SK-N-MC (cell line): ENCODE measurements at places on chromosomes 2 and 18.
A peak's percentile ranks its signal among the peaks of the same experiment; 100 is the strongest.

- DNase-seq: no peak
Observed at GRCh38 chr18:80172056-80172455, 63.0 kb downstream of the ADNP2 start.

DNA sequence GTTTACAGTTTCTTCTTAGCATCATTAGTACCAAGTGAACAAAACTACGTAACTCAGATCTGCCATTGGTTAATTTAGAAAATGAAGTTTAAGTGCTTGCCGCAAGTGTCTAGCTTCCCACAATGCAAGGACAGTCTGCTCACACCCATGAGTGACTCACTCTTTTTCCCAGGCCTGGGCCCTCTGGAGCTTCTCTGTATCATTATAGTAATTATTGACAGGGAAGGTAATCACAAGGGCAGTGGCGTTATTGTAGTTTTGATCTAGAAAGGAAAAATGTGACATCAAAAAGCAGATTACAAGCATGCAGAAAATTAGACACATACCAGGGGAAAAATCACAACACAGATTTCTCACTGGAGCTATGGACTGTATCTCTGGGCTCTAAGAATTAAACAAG is 38.5 kb downstream of the NPC1 start:
- DNase-seq: no peak

DNA sequence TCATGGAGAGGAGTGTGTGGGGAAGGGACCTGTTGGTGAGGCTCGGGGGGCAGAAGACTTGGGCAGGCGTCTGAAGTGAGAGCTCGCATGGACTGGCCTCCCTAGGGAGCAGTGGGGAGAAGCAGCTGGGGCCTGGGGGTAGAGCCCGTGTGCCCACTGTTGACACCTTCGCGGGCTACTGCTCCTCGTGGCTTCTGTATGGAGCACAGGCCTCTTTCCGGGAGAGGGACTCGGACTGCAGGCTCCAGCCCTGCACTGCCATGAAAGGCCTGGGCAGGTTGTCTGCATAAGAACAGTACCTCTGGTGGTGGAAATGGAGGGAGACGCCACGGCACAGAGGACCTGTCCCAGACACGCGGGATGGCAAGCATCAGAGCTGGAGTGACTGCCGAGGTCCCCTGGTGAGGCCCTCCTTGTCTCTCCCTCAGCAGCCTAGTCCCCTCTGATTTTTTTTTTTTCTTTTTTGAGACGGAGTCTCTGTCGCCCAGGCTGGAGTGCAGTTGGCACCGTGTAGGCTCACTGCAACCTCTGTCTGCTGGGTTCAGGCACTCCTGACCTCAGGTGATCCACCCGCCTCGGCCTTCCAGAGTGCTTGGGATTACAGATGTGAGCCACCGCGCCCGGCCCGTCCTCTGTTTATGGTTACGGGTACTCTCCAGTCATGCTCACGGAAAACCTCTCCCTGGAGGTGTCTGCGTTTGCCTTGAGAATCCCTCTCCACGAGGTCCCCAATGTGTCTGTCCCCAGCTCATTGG is 44.7 kb upstream of the PTMA start:
- DNase-seq: no peak

DNA sequence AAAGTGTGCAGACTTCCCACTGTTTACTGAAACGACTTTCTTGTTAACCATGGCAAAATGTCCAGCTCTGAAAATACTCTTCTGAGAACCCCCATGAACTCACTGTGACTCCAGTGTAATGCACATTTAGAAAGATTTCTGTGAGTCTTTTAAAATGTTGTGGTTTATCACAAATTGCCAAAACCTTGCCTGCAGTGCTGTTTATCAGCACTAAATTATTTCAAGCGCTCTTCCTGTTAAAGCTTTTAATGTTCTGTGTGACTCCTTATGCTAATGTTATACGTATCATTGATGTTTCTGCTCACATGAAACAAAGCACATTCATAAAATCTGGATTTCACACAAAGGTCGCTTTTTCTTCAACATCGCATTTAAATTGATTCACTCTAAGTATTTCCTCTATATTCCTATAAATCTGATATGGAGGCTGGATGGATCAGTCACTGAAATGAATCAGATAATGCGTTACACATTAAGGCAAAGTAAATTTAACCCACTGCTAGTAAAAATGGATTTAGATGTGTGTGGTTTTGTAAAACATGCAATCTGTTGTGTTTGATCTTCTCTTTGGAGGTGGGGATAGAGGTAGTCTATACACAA is 521.2 kb downstream of the NYAP2 start:
- peak; percentile 70 for DNase-seq

DNA sequence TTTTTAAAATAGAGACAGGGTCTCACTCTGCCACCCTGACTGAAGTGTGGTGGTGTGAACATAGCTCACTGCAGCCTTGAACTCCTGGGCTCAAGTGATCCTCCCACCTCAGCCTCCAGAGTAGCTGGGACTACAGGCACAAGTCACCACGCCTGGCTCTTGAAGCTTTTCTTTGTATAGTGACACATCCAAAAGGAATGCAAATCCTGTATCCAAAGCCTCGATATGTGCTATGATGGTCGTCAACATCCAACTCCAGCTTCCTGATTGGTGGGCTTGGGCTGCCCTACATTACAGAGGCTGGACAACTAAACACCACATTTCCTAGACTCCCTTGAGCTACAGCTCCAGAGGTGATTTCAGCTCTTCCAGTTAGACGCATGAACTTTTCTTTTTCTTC is 101.7 kb upstream of the PGAP1 start:
- no peak for DNase-seq

DNA sequence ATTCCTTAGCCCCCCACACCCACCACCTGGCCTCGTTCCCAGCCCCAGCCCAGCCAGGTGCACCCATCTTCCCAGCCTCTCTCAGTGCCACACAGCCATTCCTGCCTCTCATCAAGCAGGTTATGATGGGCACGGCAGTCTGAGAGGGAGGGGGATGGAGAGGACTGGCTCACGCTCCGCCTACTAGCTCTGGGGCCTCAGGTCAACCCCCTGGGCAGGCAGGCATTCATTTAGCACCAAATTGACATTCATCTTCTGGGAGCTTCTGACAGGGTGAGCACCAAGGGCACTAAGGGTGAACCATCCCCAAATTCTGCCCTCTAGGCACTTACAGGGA is 66.2 kb upstream of the FOSL2 start:
- DNase-seq: no peak

DNA sequence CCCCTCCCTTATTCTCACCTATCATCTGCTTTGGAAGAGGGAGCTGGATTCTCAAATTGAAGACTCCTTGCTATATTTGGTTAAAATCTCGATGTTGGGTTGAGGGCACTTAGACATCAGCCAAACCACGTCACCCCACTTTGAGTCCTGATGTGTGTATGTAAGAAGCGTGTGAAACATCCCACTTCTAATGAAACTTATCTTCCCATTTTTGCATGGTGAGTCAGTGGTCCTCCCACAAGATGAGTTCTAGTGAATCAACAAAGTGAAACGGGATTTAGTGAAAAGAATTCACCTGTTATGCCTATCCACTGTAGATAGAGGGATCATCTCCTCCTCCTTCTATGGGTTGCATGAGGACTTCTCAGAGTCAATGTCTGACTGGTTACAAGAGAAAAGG is 51.4 kb upstream of the SPRED2 start:
- DNase-seq: no peak

DNA sequence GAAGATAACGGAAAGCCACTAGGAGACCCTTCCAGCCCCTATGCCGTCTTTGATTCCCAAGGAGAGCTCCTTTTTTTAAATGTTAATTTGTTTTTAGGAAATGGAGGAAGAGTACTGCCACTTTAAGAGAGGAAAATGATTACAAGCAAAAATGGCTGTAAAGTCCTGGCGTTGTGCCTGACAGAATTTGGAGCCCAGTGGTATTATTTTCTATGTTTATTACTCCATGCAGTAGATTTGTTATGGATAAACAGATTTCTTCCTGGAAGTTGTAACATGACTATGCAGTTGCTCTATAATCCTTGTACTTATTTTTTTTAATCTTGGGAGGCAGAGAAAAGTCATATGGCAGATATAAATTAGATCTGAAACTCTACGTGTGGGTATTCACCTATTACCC is 141.3 kb downstream of the GBX2 start:
- no peak for DNase-seq

DNA sequence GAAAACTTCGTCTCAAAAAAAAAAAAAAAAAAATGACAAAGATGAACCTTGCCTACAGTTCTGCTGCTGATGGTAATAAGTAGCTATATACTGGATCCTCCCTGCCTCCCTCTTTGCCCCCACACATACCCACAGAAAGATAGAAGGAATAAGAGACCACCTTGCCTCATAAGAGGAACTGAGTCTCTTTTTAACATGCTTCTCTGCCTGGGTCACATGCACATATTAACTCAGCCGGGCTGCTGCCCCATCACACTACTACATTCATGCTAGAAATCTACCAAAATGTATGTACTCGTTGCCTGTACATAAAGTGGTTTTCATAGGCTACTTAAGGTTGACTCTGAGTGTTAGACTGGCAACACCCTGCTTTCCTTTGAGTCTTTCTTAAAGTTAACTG is 78.9 kb upstream of the B3GNT2 start:
- no peak for DNase-seq

DNA sequence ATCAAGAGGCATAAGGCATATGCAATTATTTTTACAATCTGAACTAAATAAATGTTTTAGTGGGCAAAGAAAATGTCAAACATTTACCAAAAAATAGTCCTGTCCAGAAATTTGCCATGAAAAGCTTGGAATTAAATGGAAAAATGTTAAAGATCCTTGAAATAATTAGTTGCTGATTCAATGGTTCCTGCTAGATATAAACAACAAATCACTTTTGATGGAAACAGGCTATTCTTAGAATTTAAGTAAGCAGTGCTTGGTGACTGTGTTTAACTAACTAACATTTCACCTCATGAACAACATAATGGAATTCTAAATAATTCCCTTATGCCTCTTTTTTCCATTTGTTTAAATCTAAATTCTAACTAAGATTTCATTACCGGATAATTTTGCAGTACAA is 3.9 kb downstream of the RND3 start:
- no peak for DNase-seq

GRCh38 chr2:191009541-191010374 is 4.2 kb downstream of the STAT1 start:
- no peak for DNase-seq

- DNase-seq: no peak
Observed at GRCh38 chr18:42909095-42909494, 206.4 kb downstream of the RIT2 start.

- DNase-seq: no peak
Observed at GRCh38 chr2:134493797-134494196, 225.0 kb downstream of the TMEM163 start.

- DNase-seq: no peak
Observed at GRCh38 chr2:46335391-46336282, 38.4 kb downstream of the EPAS1 start.

- DNase-seq: no peak
Observed at GRCh38 chr2:187586011-187586641, 31.9 kb upstream of the TFPI start.

DNA sequence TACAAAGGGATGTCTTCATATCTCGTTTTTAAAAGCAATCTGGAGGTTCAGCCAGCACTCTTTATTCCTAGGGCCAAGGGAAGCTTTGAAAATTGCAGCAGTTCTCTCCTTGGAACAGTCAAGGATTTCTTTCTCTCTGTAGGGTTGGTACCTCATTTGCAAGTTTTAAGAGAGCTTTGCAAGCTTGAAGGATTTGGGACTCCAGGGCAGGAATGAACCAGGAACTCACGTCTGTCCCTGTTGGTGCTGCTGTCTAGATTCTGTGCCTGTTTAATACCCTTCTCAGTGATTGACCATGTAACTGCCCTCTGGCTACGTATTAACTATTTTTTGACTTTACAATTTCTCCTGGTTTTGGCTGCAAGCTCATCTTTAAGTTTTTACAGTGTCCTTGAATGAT is 262.5 kb upstream of the ST6GAL2 start:
- no peak for DNase-seq

GRCh38 chr18:66674286-66674685 is 70.4 kb upstream of the CDH19 start:
- DNase-seq: no peak

DNA sequence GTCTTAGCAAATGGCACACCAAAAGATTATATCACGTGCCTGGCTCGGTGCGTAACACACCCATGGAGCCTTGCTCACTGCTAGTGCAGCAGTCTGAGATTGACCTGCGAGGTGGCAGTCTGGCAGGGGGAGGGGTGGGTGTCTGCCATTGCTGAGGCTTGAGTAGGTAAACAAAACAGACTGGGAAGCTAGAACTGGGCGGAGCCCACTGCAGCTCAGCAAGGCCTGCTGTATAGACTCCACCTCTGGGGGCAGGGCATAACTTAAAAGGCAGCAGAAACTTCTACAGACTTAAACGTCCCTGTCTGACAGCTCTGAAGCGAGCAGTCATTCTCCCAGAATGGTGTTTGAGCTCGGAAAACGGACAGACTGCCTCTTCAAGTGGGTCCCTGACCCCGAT is 55.9 kb upstream of the FSHR start:
- no peak for DNase-seq

GRCh38 chr2:54523324-54523959 is 67.3 kb downstream of the SPTBN1 start:
- DNase-seq: no peak

DNA sequence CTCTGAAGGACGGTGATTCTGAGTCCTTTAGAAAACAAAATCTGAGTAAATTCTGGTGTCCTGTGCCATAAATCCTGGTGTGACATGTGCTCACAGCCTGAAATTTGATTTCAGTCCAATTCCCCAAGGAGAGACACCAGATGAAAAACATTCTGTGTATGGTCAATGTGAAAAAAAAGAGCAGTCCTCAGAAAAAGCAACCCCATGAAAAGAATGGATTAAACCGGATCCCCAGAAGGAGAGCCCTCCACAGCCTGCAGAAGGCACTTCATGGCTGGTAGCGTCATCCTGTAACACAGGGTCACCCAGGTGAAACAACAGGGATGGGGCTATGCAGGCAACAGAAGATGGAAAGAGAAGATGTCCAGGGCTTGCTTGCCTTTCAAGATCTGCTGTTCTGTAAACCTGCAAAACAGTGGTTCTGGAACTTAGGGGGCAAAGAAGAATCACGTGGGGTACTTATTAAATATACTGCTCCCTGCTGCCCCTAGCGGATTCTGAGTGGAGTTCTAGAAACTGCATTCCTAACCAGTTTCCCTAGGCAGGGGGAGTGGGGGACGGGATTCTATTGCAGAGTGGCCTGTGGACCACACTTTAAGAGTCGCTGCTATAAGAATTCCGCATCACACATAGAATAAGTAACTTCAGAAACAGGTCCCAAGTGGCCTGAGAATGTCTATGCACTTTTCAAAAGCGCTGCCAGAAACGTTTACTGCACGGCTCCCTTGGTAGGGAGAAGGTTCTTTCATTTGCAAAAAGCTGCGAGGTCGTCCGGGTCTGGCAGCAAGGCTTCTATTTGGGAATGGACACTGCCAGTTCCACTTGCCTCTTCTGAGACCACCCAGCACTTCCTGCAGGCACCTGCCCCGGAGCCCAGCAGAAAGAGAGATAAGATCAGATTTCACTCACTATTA is 118.9 kb upstream of the ARL5A start:
- peak; percentile 3 for DNase-seq

- no peak for DNase-seq
Observed at GRCh38 chr18:58025733-58026132, 18.3 kb upstream of the NEDD4L start.

DNA sequence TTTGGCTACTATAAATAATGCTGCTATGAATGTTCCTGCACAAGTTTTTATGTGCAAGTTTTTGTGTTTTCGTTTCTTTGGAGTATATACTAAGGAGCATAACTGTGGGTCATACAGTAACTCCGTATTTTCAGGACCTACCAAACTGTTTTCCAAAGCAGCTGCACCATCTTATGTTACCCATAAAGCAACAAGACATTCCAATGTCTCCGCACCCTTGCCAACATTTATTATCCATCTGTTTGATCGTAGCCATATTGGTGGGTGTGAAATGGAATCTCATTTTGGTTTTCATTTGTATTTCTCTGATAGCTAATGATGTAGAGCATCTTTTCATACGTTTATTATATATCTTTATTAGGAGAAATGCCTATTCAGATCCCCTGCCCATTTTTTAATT is 13.8 kb downstream of the TMEM131 start:
- no peak for DNase-seq
